ENCODE measurements at places on chromosomes 2 and 18.

GRCh38 chr2:172084645-172085459 lies 455 bp upstream of the DLX1 start:
- no peak for DNase-seq

DNA sequence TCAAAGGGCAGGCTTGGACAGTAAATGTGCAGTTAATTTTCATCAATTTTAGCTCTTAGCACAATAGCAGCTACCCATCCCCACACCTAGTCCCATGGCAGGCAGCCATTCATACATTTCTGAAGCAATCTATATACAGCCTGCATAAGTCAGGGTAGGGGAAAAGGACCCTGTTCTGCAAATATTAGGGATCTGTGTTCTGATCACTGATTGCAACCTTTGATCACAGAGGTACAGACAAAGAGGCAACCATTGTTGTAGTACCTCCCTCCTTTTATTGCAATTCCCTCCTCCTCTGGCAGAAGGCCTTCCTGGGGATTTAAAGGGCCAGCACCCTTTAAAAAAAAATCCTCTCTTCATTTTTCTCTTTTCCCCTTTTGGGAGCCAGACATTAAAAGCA lies 58.3 kb downstream of the KANSL1L start:
- DNase-seq: no peak

- no peak for DNase-seq
Measured at GRCh38 chr18:76502551-76502950, 7.5 kb upstream of the ZNF516 start.

GRCh38 chr2:199984755-199985154 lies 29.4 kb downstream of the MAIP1 start:
- DNase-seq: no peak

DNA sequence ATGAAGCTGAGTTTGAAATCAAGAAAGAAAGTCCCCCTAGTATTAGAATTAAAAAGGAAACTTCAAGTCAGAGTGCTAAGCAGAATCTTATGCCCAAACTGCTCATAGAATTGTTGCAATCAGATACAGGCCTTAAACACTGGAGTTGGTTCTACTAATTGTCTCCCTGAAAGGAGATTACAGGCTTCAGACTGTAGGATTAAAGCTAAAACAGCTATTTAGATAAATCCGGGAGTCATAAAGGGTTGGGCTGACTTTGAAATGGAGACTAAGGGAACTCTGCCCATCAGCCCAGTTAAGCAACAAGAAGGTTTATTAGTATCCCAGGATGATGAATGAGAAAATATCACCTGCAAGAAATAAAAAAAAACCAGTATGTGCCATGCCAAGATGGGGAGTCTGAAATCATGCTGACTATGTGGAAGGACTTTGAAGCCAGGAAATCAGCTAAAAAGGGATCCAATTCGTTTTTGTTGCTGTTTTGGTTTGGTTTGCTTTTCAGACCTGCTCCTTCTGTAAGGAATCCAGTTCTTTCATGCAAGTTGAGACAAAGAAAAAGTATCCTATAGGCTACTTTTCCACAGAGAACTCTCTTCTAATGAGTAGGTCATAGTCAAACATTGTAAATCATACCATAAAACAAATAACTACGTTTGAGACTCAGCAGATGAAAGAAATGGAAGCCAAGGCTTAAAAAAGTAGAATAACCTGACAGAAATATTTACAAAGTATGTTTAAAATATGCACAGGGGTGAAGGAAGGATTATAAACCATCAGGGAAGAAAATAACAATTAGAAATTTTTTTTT lies 37.6 kb upstream of the MSTN start:
- DNase-seq: no peak
